GM23338 (cell line): ENCODE measurements at places on chromosomes 12 and 14.

DNA sequence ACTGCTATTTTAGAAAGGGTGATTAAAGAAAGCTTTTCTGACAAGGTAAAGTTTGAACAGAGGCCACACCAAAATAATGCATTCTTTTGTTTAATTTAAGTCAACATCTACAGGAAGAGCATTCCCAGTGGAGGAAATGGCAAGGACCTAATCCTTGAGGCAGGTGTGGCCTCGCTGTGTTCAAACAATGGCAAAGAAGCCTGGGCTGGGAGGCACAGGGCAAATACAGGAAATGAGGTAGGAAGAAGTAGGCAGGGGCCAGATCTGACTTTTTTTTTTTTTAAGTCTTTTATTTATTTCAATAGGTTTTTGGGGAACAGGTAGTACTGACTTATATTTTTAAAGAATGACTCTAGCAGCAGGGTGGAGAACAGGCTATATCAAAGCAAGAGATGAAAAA, 53.5 kb downstream of the ARMH4 start:
- peak; percentile 60 for DNase-seq

DNA sequence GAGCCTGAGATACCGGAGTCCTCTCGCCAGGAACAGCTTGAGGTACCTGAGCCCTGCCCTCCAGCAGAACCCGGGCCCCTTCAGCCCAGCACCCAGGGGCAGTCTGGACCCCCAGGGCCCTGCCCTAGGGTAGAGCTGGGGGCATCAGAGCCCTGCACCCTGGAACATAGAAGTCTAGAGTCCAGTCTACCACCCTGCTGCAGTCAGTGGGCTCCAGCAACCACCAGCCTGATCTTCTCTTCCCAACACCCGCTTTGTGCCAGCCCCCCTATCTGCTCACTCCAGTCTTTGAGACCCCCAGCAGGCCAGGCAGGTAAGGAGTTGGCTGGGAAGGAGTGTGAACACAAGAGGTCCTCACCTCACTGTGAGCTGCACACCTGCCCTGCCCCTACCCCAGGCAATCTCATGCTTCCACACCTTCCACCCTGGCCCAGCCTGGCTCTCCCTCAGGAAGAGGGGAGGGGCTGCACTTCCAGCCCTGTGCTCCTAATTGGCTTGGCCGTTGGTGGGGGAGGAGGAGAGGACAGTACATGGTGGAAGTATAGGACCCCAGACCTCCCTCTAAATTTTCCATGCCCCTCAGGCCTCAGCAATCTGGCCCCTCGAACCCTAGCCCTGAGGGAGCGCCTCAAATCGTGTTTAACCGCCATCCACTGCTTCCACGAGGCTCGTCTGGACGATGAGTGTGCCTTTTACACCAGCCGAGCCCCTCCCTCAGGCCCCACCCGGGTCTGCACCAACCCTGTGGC, 6.2 kb downstream of the C1QL4 start:
- DNase-seq, result no peak

DNA sequence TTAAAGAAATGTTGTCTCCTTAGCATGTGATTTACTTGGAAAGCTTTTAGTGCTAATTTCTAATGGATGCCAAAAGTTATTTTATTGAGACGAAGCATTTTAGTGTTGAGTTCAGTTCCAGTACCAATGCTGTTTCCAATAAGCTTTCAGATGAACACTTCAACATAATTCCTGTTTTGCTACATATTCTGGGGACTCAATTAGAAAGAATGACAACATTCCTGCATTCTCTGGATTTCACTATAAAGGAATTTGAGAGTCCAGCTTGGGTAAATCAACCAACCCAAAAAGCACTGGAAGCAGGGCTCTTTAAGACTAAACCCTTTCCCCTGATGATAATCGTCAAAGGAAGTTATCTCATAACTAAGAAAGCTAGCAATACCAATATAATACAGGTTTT, 353.0 kb upstream of the TMTC1 start:
- DNase-seq, result no peak

DNA sequence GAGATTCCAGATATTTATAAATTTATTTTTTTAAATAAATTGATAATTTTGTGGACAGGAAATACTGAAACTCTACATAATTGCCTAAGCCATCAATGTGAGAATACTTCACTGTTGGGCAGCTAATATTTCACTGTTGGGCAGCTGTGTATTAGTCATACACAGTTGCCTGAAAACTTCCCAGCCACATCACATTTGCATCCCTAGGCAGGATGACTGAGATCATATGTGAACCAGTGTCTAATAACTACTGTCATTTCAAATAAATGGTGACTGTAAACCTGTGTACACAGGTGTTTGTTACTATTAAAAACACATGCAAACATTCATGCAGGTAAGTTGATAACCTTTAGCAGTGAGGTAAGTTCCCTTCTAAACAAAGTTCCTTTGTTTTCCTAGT, 43.9 kb downstream of the TMTC3 start:
- DNase-seq, result no peak

GRCh38 chr14:100994082-100994481, 90.6 kb upstream of the RTL1 start:
- no peak for DNase-seq

GRCh38 chr12:62736596-62736995, 198.4 kb downstream of the PPM1H start:
- no peak for DNase-seq

GRCh38 chr14:99460793-99461192, 19.9 kb downstream of the SETD3 start:
- DNase-seq, result peak; percentile 22

- no peak for DNase-seq
Measured at GRCh38 chr12:107396991-107397390, 288.6 kb upstream of the PWP1 start.

DNA sequence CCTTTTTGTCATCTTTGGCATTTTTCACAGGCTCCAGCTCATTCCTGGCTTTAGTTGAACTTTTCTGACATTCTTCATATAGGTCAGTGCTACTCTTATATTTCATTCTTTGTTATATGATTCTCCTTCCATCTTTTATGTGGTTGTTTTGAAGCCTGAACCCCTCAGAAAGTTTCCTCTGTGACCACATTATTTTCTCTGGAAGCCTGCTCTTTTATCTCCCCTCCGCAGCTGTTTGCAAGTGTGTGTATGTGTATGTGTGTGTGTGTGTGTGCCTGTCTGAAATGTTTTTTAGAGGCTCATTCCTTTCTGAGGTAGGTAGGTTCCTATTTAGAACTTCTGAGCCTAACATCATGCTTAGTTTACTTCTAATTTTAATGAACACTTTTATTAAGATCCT, 47.6 kb downstream of the ANO4 start:
- DNase-seq, result no peak

GRCh38 chr12:69354172-69354555, 5.4 kb upstream of the YEATS4 start:
- DNase-seq, result no peak

DNA sequence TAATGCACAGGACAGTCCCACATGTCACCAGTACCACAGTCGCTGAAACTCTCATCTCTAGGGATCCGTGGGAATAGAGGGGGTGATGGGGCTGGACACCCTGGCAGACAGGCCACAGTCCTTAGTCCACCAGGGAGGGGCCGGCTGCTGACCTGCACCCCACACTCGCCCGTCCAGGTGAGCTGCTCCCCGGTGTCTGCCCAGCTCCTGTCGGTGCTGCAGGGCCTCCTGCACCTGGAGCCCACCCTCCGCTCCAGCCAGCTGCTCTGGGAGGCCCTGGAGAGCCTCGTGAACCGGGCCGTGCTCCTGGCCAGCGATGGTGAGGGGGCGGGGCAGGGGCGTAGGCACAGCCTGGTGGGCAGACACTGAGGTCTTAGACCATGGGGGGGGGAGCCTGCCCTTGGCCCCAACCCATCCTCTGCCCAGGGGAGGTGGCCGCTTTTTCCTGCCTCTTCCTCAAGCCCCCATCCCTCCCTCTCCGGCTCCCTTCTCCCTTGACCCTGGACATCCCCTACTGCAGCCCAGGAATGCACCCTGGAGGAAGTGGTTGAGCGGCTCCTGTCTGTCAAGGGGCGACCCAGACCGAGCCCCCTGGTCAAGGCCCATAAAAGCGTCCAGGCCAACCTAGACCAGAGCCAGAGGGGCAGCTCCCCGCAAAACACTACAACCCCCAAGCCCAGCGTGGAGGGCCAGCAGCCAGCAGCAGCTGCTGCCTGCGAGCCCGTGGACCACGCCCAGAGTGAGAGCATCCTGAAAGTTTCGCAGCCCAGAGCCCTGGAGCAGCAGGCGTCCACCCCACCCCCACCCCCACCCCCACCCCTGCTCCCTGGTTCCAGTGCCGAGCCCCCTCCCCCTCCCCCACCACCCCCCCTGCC, 17.1 kb upstream of the ADSS1 start:
- DNase-seq, result peak; percentile 43

DNA sequence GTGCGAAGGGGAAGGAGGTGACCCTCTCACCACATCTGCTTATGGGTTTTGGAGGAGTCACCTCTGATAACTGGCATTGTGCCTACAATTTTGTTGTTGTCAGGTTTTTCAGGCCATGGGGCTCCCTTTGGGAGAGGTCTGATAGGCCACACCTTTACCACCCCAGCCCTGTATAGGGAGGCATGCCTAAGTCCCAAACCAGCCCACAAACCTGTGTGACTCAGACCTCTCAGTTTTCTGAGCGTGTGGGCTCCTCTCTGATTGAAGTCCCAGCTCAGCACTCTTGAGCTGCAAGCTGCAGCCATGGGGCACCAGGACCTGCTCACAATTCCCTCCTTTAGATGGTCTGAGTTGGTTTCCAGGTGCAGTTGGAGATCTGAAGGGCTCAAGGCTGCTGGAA, 1429.3 kb upstream of the TMEM132C start:
- no peak for DNase-seq

DNA sequence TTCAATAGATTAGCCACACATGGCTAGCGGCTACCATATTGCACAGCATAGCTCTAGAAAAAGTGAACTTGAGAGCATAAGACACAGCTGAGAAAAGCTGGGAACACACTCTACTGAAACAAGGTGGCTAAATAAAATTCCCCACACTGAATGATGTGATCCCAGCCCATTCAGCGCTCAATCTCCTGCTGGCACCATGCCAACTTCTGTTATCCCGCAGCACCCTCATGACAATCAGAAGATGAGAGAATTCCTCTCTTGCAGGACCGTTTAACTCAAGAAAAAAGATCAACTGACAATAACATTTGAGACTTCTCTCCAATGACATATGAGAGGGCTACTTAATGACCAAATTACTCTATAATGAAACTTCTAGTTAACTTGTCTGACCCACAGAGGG, 115.4 kb downstream of the ADAMTS20 start:
- no peak for DNase-seq

DNA sequence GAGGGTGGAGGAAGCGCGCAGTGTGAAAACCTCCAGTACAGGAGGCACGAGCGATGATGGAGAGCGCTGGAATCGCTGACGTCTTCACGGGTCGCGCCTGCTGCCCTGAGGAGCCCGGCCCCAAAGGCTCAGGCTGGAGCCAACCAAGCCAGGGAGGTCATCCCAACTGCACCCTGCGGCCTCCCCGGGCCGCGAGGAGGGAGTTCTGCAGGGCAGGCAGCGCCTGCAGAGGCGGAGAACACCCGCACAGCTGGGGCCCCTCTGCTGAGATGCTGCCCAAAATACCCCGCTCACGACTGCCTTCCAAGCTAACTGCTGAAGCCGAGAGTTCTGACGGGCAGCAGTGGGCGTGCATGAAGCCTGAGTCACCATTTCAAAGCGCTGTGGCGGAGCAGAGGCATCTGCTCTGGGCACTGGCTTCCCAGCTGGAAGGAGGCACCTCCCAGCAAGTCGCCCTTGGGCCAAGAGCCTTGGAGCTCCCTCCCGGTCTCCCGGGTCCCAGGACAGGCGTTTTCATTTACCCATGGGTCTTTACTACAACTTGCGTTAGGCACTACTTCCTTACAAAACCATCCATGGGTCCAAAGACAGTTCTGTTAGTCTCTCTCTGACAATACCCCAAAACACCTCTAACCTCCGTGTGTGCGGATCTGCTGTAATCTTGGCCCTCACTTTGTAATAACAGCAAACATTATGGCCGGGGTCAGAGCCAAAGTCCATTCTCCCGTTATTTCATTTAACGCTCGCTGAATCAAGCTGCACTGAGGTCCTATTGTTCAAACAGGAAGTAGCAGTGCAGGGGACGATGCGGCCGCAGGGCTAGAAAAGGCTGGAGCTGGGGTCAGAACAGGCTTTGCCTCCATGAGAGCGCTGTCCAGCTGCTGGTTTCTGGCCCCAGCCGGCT, 60.1 kb upstream of the RIMBP2 start:
- DNase-seq, result peak; percentile 85

DNA sequence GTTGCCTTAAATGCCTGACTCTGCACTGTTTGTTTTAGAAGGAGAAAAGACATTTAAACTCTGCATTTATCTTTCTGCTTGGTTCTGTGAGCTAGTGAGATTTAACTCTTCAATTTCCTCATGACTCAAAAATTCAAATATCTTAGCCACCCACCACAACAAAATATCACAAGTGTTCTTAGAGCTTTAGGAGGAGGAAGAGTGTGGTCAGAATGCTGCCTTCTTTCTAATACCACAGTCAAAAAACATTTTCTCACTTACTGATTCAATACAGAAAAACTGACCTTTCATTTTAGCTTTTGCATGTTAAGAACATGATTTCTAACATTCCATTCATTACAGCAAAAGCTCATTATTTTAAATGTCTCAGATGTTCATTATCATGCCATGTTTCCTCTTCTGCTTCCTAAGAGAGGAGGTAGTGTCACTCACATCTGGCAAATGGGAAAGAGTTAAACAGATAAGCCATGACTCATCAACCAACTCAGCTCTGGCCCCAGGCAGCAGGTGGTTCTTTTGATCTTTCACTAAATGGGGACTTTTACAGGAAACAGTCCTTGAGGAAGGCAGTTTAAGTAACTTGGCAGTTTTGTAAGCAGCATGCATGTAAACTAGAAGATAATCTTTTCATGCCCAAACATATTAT, 56.4 kb upstream of the RNU6-8 start:
- peak; percentile 34 for DNase-seq

GRCh38 chr14:85273099-85273677, 256.8 kb upstream of the FLRT2 start:
- DNase-seq, result no peak

DNA sequence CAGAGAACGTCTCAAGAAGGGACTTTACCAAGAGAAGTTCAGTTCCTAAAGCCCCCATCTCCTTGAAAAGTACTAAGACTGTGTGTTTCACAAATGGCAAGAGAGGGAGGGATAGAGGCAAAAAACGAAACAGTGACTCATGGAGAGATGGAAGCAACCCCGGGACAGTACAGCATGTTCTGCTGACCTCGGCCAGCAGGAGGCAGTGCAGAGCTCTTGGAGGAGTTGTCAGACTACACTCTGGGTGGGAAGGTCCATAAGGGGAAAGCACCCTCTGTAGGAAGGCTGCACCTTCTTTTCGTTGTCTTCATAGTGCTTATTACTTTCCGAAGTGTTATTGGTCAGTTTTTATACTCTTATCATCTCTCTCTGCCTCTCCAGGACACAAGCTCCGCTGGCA, 525.2 kb upstream of the CCDC196 start:
- peak; percentile 87 for DNase-seq

DNA sequence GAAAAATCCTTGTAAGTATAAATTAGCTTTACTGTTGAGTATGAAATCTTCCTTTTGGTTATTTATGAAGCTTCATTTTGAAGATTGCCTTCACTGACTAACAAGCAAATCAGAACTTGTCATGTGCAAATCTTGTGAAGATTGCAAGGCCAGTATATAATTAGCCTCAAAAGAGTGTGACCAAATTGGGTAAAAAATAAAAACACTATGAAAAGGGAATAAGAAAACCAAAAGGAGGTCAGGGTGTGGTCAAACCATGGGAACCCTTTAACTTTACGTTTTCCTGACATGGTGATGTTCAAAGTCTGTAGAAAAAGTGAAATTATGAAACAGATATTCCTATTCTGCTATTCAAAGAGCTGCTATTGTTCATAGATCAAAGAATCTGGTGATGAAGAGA, 230.3 kb downstream of the BCAT1 start:
- DNase-seq, result no peak
